ENCODE measurements at places on chromosomes 12 and 14. TPM values are rescaled to one million over a fixed set of nuclear protein-coding genes. Genes with fewer than 3 reads are reported as not detected.

DNA sequence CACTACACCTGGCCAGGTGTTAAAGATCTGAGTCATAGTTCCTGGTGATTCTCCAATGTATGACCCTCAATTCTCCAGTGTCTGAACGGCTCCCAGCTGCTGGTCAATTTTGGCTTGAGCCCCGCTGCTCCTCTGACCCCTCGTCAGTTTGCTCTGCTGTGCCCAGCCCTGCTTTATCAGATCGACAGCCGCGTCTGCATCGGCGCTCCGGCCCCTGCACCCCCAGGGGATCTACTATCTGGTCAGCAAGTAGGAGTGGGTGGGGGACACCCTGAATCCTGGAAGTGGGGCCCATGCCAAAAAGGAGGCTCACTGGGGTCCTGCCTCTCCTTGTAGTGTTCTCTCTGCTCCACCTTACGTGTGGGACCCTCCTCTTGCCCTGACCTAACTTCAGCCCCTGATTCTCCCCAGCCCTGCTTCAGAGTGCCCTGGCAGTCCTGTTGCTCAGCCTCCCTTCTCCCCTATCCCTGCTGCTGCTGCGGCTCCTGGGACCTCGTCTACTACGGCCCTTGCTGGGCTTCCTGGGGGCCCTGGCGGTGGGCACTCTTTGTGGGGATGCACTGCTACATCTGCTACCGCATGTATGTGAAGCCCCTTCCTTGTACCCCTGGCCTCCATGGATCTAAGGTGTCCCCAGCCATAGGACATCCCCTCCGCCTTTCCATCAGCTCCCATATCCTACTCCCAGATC, 5.0 kb downstream of the SLC39A5 start:
- DNase-seq: no peak
- no peak overlapping the region for H3K4me3 ChIP-seq
- peaks cover 24% of the 10 kb centered on the region for H3K36me3 ChIP-seq
- H3K4me1 ChIP-seq: no peaks in the 10 kb centered on the region
- H3K27ac ChIP-seq: no peak overlapping the region
- H3K27me3 ChIP-seq: no peaks in the 10 kb centered on the region

GRCh38 chr14:54761835-54762234, 140.8 kb downstream of the GCH1 start:
- no peak overlapping the region for H3K27ac ChIP-seq
- no peaks in the 10 kb centered on the region for H3K27me3 ChIP-seq
- H3K4me3 ChIP-seq: no peak overlapping the region
- no peak for DNase-seq
- H3K4me1 ChIP-seq: peaks cover 5% of the 10 kb centered on the region

- no peak for DNase-seq
- H3K27me3 ChIP-seq: no peaks in the 10 kb centered on the region
- H3K27ac ChIP-seq: no peak overlapping the region
- no peaks in the 10 kb centered on the region for H3K36me3 ChIP-seq
- H3K4me3 ChIP-seq: no peak overlapping the region
- peaks cover 14% of the 10 kb centered on the region for H3K4me1 ChIP-seq
Measured at GRCh38 chr14:99879401-99880295, 86.4 kb downstream of the EML1 start.

DNA sequence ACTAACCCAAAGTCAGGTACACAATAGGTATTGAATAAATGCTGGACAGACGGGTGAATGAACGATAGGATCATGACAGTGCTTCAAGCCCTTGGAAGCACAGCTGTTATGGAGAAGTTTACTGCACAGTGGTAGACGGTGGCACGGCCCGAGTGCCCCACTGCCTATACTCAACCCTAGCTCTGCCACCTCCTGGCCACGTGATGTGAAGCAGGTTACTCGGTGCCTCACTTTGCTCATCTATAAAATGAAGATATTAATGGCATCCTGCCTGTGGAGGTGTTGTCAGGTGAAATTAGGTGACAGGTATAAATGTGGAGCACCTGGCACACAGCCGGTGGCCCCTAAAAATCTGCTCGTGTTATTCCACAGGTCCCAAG, 5.8 kb downstream of the ASB2 start:
- no peaks in the 10 kb centered on the region for H3K27me3 ChIP-seq
- H3K36me3 ChIP-seq: no peaks in the 10 kb centered on the region
- H3K4me1 ChIP-seq: peaks cover 17% of the 10 kb centered on the region

- no peaks in the 10 kb centered on the region for H3K36me3 ChIP-seq
- H3K4me1 ChIP-seq: no peaks in the 10 kb centered on the region
- DNase-seq: no peak
- H3K4me3 ChIP-seq: no peak overlapping the region
- no peaks in the 10 kb centered on the region for H3K27me3 ChIP-seq
Measured at GRCh38 chr14:103304706-103305105, 29.3 kb upstream of the EIF5 start.

DNA sequence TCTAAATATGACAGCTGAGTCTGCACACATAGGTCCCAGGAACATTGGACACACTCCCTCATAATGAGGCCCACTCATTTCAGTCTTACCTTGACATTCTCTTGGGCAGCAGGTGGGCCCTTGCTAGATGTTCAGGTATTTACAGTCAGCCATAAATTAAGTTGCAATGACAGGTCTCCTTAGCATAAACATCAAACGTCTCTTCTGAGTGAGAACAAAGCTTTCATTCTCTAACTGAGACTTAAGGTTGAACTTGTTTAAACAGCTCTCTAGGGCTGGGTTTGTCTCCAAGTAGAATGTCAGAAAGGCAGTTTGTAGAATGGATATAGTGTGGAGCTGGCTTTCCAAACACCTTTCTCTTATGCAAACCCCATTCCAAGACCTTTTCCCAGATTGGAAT, 10.3 kb downstream of the ACVR1B start:
- no peaks in the 10 kb centered on the region for H3K27me3 ChIP-seq
- peaks cover 7% of the 10 kb centered on the region for H3K36me3 ChIP-seq
- H3K27ac ChIP-seq: no peak overlapping the region
- no peak overlapping the region for H3K4me3 ChIP-seq
- no peak for DNase-seq

DNA sequence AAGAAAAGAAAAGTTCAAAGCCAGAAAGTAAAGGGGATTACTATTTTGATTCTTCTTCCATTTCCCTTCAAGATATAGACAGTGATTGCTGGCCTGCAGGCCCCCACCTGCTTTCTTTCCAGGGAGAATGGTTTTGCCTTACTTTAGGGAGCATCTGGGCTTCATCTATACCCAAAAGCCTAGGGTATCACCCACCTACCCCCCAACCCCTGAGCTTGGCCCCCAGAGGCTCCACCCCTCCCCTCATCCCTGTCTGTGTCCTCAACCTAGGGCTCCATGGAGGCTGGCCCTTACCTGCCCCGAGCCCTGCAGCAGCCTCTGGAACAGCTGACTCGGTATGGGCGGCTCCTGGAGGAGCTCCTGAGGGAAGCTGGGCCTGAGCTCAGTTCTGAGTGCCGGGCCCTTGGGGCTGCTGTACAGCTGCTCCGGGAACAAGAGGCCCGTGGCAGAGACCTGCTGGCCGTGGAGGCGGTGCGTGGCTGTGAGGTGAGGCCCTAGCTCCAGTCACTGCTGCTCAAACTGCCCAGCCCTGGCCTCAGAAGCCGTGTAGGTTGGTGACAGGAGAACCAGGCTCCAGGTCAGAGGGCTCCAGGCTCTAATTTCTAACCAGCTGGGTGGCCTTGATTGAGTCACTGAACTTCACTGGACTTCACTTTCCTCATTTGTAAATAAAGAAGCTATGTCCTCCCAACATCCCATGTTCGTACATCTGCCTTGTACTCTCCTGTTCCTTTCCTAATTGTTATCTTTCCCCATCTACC, 13.6 kb downstream of the ARHGEF40 start:
- no peak overlapping the region for H3K4me3 ChIP-seq
- peaks cover 7% of the 10 kb centered on the region for H3K4me1 ChIP-seq
- H3K27me3 ChIP-seq: no peaks in the 10 kb centered on the region
- peaks cover 51% of the 10 kb centered on the region for H3K36me3 ChIP-seq
- H3K27ac ChIP-seq: no peak overlapping the region

DNA sequence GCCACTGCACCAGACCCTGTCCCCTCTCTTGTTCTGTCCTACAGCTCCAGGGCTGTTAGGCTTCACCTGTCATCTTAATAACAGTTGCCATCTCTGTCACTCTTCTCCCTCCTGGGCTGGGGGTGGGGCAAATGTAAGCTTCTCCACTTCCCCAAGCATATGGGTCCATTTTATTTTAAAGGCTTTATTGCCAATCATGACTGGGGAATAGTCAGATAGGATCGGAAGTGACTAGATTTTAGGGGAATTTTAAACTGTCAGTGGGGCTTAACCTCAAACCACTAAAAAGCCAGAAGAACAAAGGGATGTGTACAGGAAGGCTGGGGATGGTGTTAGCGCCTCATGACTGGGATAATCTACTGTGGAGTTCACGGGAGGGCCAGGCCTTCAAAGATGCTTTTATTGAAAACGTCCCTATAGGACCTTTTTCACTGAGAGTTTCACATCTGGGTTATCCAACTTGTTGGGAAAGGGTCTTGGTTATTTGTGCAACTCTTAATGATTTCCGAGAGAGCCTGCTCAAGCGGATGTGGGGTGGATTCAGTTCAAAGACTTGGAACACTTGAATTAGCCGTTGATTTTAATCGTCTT, 41.6 kb downstream of the CHST11 start:
- no peak overlapping the region for H3K27ac ChIP-seq
- H3K4me3 ChIP-seq: no peak overlapping the region
- peaks cover 38% of the 10 kb centered on the region for H3K4me1 ChIP-seq
- DNase-seq: no peak
- H3K36me3 ChIP-seq: no peaks in the 10 kb centered on the region
- no peaks in the 10 kb centered on the region for H3K27me3 ChIP-seq

GRCh38 chr12:124588751-124589267, 21.4 kb upstream of the NCOR2 start:
- H3K27ac ChIP-seq: peak overlapping the region; percentile 61
- no peak for DNase-seq
- no peaks in the 10 kb centered on the region for H3K36me3 ChIP-seq
- peaks cover 7% of the 10 kb centered on the region for H3K4me1 ChIP-seq
- H3K27me3 ChIP-seq: no peaks in the 10 kb centered on the region

DNA sequence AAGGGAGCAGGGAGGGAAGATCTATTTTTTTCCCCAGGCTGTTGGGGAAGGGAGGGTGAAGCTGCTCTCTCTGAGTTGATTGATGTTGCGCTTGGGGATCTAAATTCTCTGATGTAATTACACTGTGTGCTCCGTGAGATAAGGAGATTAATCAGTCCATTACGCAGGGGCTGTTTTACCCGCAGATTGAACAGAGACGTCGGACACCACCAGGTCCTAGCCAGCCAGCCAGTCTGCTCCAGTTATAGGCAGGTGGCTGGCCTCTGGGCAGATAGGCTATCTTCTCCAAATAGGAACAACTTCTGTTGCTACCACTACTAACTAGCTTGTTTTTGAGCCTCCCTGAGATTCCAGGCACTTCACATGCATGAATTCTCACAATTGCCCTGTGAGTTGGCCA, 91.1 kb downstream of the SRRM4 start:
- H3K36me3 ChIP-seq: no peaks in the 10 kb centered on the region
- no peak for DNase-seq
- H3K27me3 ChIP-seq: no peaks in the 10 kb centered on the region
- no peak overlapping the region for H3K27ac ChIP-seq
- no peaks in the 10 kb centered on the region for H3K4me1 ChIP-seq
- no peak overlapping the region for H3K4me3 ChIP-seq

DNA sequence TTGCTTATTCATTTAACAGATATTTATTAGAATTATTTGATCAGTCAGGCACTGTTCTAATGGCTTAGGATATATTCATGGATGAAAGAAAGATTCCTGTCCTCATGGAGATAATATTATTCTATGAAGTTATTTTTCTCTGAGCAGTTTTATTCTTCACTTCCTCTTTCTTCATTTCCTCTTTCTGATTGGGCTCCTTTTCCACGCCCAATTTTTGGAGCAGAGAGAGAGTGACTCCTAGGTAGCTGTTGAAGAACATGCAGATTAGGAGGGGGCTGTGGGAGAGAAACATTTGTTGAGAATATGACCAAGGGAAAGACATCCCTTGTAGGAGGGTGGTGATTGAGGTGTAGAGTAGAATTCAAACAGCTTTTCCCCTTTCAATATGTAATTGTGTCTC, 6.0 kb upstream of the YARS2 start:
- no peak overlapping the region for H3K4me3 ChIP-seq
- no peaks in the 10 kb centered on the region for H3K27me3 ChIP-seq
- no peak for DNase-seq

GRCh38 chr12:3131129-3131528, 54.0 kb downstream of the TSPAN9 start:
- H3K4me3 ChIP-seq: no peak overlapping the region
- no peaks in the 10 kb centered on the region for H3K27me3 ChIP-seq
- no peak for DNase-seq
- peaks cover 71% of the 10 kb centered on the region for H3K4me1 ChIP-seq
- peak overlapping the region; percentile 78 for H3K27ac ChIP-seq
- no peaks in the 10 kb centered on the region for H3K36me3 ChIP-seq

DNA sequence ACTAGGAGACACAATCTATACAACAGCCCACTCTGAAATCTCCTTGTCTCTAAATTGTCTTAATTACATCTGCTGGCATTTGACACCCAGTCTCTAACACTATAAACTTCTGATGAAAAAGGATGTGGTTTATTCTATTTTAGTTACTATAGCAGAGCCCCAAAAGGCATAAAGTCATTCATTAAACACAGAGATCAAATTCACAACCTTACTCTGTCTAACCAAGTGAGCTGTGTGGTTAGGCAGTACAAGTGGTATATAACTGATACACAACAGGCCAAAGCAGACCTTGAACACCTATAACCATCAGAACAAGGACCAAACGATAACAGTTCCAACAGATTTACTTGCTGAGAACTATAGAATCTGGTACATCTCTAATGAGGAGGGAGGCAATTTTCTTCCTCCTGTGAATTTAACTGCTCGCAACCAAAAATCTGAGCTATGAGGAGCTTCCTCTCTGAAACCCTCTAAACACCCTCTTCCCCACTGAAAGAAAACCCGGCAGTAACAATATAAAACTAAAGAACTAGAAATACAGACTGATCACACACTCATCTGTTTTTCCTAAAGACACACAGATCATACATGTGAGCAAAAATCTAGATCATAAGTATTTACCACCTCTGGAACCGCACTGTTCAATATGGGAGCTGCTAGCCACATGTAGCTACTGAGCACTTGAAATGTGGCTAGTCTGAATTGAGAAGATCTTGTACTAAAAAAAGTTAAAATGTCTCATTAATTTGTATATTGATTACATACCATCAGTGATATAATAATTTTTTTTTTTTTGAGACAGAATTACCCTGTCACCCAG, 17.7 kb downstream of the SPPL3 start:
- H3K4me1 ChIP-seq: peaks cover 53% of the 10 kb centered on the region
- no peaks in the 10 kb centered on the region for H3K27me3 ChIP-seq
- H3K4me3 ChIP-seq: no peak overlapping the region
- H3K36me3 ChIP-seq: no peaks in the 10 kb centered on the region

DNA sequence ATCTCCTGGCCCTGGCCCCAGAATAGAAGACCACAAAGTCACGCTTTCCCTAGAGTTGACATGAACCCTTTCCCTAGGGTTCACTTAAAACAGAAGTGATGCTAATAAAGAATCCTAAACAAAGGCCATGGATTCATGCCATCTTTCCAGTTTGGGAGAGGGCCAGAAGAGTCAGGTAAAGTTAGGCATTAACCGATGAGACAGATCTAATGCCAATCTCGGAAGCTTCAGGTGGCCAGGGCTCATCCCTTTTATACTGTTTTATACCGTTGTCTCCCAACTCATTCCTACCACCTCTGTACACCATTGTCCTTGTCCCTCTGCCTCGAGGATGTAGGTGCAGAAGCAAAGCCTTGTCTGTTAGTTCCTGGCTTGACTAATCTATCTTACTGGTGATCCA, 22.8 kb upstream of the ACTR10 start:
- H3K4me1 ChIP-seq: no peaks in the 10 kb centered on the region
- H3K4me3 ChIP-seq: no peak overlapping the region
- no peaks in the 10 kb centered on the region for H3K27me3 ChIP-seq
- H3K27ac ChIP-seq: no peak overlapping the region

Gene SYNDIG1L
- not detected for polyA plus RNA-seq

Gene RDH11
- polyA plus RNA-seq: 19.2 TPM

Gene MORN3
- polyA plus RNA-seq: 0.15 TPM

Gene TEX52
- polyA plus RNA-seq: not detected

Gene JAG2
- 23.7 TPM for polyA plus RNA-seq

Gene MAPK1IP1L
- 38.6 TPM for polyA plus RNA-seq

Measured in heart right ventricle (tissue), 16 donors.